ENCODE measurements at places on chromosomes 12 and 14. TPM values are rescaled to one million over a fixed set of nuclear protein-coding genes. Genes with fewer than 3 reads are reported as not detected.
A peak's percentile ranks its signal among the peaks of the same experiment; 100 is the strongest.

GRCh38 chr12:32777159-32777558 is 21.5 kb upstream of the YARS2 start:
- H3K27ac ChIP-seq = no peak overlapping the region
- no peak overlapping the region for H3K4me3 ChIP-seq
- H3K27me3 ChIP-seq = no peaks in the 10 kb centered on the region
- H3K36me3 ChIP-seq = no peaks in the 10 kb centered on the region
- no peaks in the 10 kb centered on the region for H3K4me1 ChIP-seq
- DNase-seq = no peak

DNA sequence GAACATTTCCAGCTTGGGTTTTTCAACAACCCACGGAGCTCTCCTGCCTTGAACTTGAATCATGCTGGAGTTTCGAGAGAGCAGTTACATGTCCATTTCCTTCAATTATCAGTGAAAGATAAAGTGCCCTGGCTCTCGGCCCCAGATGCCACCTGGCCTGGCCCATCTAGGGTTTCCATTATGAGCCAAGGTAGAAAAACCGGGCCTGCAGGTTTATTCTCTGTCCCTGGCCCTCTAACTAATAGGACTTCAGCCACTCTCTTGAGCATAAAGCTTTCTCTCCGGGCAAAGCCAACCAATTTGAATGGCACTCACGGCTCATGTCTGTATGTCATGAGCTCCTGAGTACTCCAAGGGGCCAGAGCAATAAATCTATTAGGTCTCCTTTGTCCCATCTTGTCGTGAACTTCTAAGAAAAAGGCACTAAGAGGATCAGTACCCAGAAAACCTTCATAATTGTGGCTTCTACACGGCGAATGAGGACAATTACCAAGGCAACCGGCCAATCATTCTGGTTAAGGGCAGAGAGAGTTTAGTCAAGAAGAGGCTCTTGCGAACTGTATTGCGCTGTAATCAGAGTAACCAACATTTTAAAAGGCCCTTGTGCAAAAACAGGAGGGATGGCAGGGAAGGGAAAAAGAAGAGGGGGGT is 392.3 kb downstream of the MED13L start:
- H3K36me3 ChIP-seq = no peaks in the 10 kb centered on the region
- H3K4me3 ChIP-seq = no peak overlapping the region
- DNase-seq = no peak
- H3K4me1 ChIP-seq = 0 out of 2 replicates have a peak, but pooled peaks cover 2% of the 10 kb centered on the region
- no peaks in the 10 kb centered on the region for H3K27me3 ChIP-seq

DNA sequence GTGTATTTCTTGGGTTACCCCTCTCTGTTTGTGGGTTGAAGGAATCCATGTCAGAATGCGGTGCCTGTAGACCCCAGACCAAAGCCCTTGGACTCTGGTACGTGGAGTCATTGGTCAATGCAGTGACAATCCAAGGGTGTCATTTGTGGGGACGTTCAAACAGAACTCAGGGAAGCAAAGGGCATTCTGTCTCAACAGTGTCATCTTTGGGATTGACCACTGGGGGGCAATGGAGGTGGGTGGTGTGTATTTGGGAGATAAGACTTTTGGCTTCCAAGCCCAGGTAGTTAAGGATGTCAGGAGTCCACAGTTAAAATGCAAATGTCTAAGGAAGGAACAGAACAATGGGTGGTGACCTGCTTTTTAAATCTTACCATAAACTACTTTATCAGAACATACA is 54.6 kb upstream of the CCDC175 start:
- H3K27ac ChIP-seq = no peak overlapping the region
- no peaks in the 10 kb centered on the region for H3K36me3 ChIP-seq

The IGF1 gene
- total RNA-seq = not detected

- no peak for DNase-seq
- peaks cover 7% of the 10 kb centered on the region for H3K36me3 ChIP-seq
- peaks cover 3% of the 10 kb centered on the region for H3K4me1 ChIP-seq
- no peaks in the 10 kb centered on the region for H3K27me3 ChIP-seq
These were observed 307.2 kb upstream of the SOX5 start for GRCh38 chr12:24256684-24257083.

The KRT82 gene
- total RNA-seq = not detected

GRCh38 chr12:9786726-9787717 is 26.3 kb upstream of the CD69 start:
- H3K36me3 ChIP-seq = peaks cover 27% of the 10 kb centered on the region
- H3K4me1 ChIP-seq = peaks cover 2% of the 10 kb centered on the region
- H3K27ac ChIP-seq = no peak overlapping the region

GRCh38 chr14:105470350-105471296 is 4.0 kb upstream of the CRIP2 start:
- H3K4me3 ChIP-seq = no peak overlapping the region
- no peak for DNase-seq
- no peaks in the 10 kb centered on the region for H3K36me3 ChIP-seq
- H3K27ac ChIP-seq = no peak overlapping the region
- peaks cover 4% of the 10 kb centered on the region for H3K27me3 ChIP-seq

DNA sequence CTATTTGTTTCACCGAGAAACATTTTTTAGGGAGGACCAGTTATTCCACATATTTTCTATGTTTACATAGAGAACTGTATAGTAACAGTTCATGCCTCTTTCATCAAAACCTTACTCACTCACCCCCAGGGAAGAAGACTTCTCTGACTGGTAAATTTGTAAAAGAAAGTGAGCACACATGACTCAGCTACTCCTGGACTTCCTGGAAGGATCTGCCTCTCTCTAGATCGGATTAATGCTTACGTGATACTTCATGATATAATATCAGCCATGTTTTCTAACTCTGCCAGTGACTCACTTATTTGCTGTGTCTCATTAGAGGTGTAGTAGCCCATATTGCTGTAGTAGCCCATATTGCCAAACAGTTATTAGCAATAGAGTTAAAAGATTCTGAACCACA is 494.3 kb upstream of the ATXN7L3B start:
- DNase-seq = no peak
- H3K4me1 ChIP-seq = no peaks in the 10 kb centered on the region
- H3K36me3 ChIP-seq = peaks cover 3% of the 10 kb centered on the region
- H3K27ac ChIP-seq = no peak overlapping the region
- H3K27me3 ChIP-seq = no peaks in the 10 kb centered on the region
- no peak overlapping the region for H3K4me3 ChIP-seq

GRCh38 chr12:101925361-101925760 is 48.0 kb downstream of the DRAM1 start:
- no peaks in the 10 kb centered on the region for H3K4me1 ChIP-seq
- no peak overlapping the region for H3K4me3 ChIP-seq
- no peak for DNase-seq
- H3K36me3 ChIP-seq = no peaks in the 10 kb centered on the region
- no peaks in the 10 kb centered on the region for H3K27me3 ChIP-seq

The SEL1L gene
- 29.3 TPM for total RNA-seq

The INHBC gene
- total RNA-seq = not detected

- H3K4me3 ChIP-seq = no peak overlapping the region
- DNase-seq = no peak
- H3K36me3 ChIP-seq = no peaks in the 10 kb centered on the region
- no peaks in the 10 kb centered on the region for H3K27me3 ChIP-seq
- no peak overlapping the region for H3K27ac ChIP-seq
These were observed 29.4 kb downstream of the TSPAN9 start for GRCh38 chr12:3106579-3106978.

DNA sequence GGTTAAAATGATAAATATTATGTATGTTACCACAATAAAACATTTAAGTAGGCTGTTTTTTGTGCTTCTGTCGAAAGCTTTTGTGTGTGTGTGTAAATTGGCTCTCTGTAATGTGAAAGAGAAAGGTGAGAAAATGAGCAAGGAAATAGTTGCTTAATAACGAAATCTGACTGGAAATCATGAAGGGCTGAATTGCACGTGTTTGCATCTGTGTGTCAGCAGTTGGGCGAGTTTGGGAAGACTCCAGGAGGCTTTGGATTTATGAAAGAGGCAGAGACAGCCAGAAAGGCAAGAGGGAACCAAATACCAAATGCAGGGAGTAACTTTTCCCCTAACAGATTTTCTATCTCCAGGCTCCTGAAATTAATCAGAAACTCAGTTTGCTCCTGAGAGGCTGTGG is 47.2 kb upstream of the PLEKHG3 start:
- H3K27ac ChIP-seq = no peak overlapping the region
- H3K4me3 ChIP-seq = no peak overlapping the region
- peaks cover 10% of the 10 kb centered on the region for H3K36me3 ChIP-seq
- no peak for DNase-seq

GRCh38 chr12:107418981-107419380 is 266.6 kb upstream of the PWP1 start:
- H3K4me3 ChIP-seq = no peak overlapping the region
- H3K27ac ChIP-seq = no peak overlapping the region
- no peaks in the 10 kb centered on the region for H3K27me3 ChIP-seq
- H3K36me3 ChIP-seq = no peaks in the 10 kb centered on the region
- H3K4me1 ChIP-seq = no peaks in the 10 kb centered on the region

The SERPINA4 gene
- not detected for total RNA-seq

The CIROP gene
- total RNA-seq = not detected

DNA sequence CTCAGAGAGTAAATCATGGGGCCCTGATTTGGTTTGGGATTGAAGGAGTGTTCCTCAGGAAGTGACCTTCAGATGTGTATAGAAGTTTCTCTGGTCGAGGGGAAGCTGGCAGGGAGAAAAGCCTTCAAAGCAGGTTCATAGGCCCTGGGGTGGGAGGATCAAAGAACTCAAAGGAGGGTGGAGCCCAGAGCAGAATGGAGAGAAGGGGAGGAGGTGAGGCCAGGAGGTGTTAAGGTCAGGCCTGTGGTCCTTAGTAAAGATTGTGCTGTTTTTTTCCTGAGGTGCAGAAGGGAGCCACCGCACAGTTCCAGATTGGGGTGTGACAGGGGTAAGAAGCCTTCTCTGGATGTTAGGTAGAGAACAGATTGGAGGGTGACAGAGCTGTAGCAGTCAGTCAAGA is 9.7 kb upstream of the CFAP251 start:
- no peaks in the 10 kb centered on the region for H3K4me1 ChIP-seq
- H3K27me3 ChIP-seq = no peaks in the 10 kb centered on the region
- peaks cover 32% of the 10 kb centered on the region for H3K36me3 ChIP-seq
- H3K27ac ChIP-seq = no peak overlapping the region

DNA sequence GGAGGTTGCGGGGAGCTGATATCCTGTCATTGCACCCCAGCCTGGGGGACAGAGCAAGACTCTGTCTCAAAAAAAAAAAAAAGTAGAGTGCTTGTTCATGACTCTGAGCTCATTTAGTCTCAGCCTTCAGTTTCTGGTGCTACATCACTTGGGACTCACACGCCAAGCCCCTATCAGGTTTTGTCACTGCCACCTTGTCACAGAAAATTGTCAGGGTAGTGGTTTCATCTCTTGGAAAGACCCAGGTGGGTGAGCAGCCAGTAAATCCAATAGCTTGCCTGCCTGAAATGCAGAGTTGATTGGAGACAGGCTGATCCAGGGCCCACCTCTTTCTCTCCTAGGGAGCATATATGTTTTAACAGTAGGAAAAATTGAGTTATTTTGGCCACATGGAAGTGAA is 113.0 kb downstream of the FGD4 start:
- no peak overlapping the region for H3K27ac ChIP-seq
- no peak for DNase-seq
- H3K27me3 ChIP-seq = no peaks in the 10 kb centered on the region

- H3K36me3 ChIP-seq = peaks cover 34% of the 10 kb centered on the region
- no peak for DNase-seq
- no peaks in the 10 kb centered on the region for H3K4me1 ChIP-seq
- peak overlapping the region; percentile 90 for H3K4me3 ChIP-seq
These were observed 612 bp upstream of the SLC25A3 start for GRCh38 chr12:98592825-98593322.

DNA sequence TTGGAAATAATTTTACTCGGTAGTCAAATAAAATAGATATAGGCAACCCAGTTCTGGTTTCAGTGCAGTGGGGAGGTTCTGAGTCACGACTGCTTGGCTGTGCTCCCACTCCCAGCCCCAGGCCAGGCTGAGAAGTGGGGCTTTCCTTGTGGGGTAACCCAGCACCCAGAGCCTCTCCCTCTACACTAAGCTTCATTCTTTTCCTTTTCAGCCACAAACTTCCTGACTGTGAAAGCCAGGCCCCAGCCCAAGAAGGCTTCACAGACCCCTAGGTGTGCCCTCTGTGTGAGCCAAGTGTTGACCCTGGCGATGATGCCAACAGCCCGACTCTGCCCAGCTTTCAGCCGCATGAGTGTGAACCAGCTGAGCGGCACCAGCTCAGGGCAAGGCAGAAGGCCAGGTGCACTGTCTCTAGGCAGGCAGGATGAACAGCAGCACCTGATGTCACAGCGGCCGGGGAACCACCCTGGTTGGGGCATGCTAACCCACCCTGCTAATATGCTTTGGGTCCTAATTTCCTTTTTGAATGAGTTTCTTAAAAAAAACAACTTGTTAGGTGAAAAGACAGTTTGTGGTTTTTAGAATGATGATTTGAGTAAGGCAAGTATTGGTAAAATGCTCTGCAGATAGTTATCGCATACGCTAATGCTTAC is 42.2 kb upstream of the ATP23 start:
- H3K4me3 ChIP-seq = no peak overlapping the region
- H3K27me3 ChIP-seq = peaks cover 4% of the 10 kb centered on the region
- H3K27ac ChIP-seq = no peak overlapping the region
- peaks cover 11% of the 10 kb centered on the region for H3K4me1 ChIP-seq
- no peaks in the 10 kb centered on the region for H3K36me3 ChIP-seq

- H3K36me3 ChIP-seq = peaks cover 15% of the 10 kb centered on the region
- no peak for DNase-seq
- H3K27me3 ChIP-seq = no peaks in the 10 kb centered on the region
- no peak overlapping the region for H3K4me3 ChIP-seq
- no peak overlapping the region for H3K27ac ChIP-seq
These were observed 15.5 kb downstream of the SLC15A5 start for GRCh38 chr12:16261944-16262475.

GRCh38 chr14:104974665-104975390 is 3.3 kb downstream of the AHNAK2 start:
- DNase-seq = no peak
- no peaks in the 10 kb centered on the region for H3K4me1 ChIP-seq
- peaks cover 14% of the 10 kb centered on the region for H3K27me3 ChIP-seq
- no peak overlapping the region for H3K27ac ChIP-seq
- no peak overlapping the region for H3K4me3 ChIP-seq
- no peaks in the 10 kb centered on the region for H3K36me3 ChIP-seq

DNA sequence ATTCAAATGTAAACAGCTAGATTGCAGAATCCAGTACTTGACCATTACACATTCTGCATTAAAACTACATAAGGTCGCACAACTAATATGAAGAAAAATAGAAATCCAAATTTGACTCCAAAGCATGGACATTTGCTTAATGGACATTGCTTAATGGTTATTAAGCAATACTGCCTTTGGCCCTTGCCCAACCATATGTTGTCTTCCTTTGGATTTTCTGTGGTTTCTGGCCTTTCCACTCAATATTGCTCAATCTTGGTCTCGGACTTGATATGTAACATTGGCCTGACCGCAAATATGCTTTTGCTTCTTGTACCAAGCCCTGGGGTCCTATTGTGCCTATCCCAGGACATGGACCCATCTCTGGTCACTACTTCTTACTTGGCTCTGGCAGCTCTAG is 67.2 kb downstream of the PTPRR start:
- H3K36me3 ChIP-seq = no peaks in the 10 kb centered on the region
- peaks cover 2% of the 10 kb centered on the region for H3K4me1 ChIP-seq
- no peak overlapping the region for H3K4me3 ChIP-seq
- peaks cover 2% of the 10 kb centered on the region for H3K27me3 ChIP-seq

GRCh38 chr14:99677231-99678140 is 6.6 kb upstream of the CYP46A1 start:
- peaks cover 8% of the 10 kb centered on the region for H3K36me3 ChIP-seq
- no peak overlapping the region for H3K27ac ChIP-seq
- H3K4me1 ChIP-seq = no peaks in the 10 kb centered on the region
- no peak overlapping the region for H3K4me3 ChIP-seq

The CLEC6A gene
- 0.17 TPM for total RNA-seq

The APOF gene
- total RNA-seq = not detected

The NOS1 gene
- 2.4 TPM for total RNA-seq

Measured in H9 (cell line).